RPMI7951 (cell line): ENCODE measurements at places on chromosomes 6 and 20.

DNA sequence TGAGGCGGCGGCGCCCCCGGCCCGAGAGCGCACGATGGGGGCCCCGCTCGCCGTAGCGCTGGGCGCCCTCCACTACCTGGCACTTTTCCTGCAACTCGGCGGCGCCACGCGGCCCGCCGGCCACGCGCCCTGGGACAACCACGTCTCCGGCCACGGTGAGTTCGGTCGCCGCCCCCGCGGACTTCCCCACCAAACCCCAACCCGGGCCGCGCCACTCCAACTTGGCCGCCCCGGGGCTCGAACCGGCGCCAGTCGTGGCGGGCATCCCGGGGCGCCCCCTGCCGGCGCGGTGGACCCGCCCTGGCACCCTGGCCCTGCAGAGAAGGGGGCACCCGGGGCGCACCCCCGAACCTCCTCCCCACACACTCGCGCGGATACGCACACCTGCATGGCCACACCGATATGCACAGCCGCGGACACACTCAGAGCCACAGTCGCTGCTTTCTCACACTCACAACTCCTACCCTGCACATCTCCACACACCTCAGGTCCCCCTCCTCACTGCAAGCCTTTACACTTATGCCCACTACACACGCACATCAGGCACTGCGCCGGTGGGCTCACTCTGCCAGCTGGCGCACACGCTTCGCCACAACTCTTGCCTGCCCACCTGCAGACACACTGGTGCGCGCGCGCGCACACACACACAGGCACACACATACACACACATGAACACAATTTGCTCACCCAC, 535 bp downstream of the VSTM2L start:
- no peak for DNase-seq

DNA sequence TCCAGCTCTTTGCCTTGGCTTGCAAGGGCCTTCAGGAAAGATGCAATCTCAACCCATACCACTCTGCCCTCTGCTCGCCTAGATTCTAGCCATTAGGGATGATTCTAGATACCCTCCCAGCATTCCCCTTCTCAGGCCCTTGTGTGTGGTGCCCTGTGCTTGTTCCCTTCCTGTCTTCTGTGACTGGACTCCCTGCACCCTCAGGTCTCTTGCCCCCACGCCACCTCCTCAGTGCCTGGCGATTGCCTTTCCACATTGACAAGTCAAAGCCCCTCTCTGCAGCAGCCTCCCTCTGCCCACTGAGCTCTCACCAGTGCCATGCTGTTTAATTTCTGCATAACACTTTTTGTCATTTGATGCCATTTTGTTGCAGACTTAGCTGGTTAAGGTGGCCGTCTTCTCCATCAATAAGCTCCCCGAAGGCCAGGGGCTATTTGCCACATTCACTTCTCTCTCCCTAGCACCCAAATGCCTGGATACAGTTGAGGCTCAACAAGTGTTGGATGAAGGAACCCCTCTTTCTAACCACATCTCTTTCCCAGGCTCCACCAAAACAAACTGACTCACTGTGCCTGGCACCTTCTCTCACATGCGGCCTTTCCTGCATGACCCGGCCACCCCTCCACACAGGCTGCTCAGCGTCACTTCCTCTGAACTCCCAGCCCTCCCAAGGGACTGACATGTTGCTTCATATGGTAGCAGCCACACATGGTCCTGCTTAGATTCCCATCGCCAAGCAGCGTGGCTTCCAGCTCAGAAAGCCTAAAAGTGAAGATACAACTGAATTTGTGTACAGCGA, 4.6 kb upstream of the TXNDC5 start:
- DNase-seq: peak; percentile 64

DNA sequence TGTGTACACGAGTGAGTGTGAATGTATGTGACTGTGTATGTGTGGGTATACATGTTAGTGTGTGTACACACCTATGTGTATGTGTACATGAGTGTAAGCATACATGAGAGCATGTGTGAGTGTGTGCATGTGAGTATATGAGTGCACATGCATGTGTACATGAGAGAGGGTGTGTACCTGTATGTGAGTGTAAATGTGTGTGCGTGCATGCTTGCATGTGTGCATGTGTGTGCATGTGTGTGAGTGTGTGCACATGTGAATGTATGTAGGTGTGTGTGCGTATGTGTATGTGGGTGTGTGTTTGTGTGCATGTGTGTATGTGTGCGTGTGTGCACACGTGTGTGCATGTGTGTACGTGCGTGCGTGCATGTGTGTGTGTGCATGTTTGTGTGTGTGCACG, 183.4 kb downstream of the BMP7 start:
- DNase-seq: no peak

DNA sequence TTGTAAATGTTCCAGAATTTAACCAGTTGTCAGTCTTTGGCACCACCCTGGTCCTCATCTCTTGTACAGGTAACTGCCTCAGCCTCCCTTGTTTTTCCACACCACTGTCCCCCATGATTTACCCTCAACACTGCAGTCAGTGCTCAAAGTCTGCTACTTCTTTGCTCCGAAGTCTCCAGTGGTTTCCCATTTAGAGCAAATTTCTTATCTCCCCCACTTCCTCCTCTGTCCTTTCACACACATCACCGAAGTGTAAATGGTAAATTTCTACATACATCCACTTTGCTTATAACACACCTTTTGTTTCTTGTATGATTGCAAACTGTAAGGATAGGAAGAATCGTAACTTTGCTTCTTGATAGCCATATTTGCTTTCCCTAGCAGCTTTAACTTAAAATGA, 115.3 kb downstream of the JARID2 start:
- no peak for DNase-seq

DNA sequence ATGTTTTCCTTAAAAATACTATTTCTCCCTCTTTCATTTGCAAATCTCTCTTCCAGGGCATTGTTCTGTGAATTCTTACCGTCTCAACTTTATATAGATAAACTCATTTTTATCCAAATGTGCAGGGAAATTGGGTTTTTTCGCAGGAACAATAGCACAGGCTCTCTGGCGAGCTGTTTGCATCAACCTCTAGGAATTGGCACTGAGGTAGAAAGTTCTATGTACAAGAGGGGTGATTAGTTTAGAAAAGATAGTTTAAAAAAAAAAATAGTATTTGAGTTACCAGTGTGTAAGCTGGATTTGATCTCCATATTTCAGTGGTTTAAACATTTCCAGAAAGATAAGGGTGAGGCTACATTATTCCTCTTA, 129.7 kb upstream of the BTN3A2 start:
- peak; percentile 50 for DNase-seq

GRCh38 chr6:71033890-71034289, 77.0 kb upstream of the B3GAT2 start:
- DNase-seq: no peak

DNA sequence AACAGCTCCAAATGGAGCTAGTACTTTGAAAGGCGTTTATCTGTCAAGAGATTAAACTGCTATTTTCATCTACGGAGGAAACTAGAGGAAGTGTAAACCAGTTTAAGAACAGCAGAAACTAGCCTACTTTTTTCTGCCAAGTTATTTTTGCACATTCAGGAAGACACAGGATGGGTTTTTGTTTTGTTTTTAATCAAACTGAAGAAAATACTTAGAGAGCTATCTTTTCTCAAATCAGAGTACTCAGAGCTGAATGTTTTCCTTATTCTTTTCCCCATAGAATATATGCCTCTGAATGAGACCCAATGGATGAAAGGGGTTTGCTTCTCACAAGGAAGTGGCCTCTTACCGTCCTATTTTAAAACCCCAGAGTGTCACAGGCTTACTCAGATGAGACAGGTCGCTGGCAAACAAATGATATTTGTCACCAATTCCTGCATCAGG, 538.5 kb downstream of the CD83 start:
- DNase-seq: no peak

GRCh38 chr20:35232575-35232974, 6.1 kb downstream of the MMP24 start:
- peak; percentile 59 for DNase-seq

GRCh38 chr6:46221222-46221793, 50.5 kb upstream of the ENPP5 start:
- DNase-seq: peak; percentile 23

GRCh38 chr20:6732001-6732447, 35.5 kb upstream of the BMP2 start:
- no peak for DNase-seq
